ENCODE measurements at places on chromosomes 3 and 15.

DNA sequence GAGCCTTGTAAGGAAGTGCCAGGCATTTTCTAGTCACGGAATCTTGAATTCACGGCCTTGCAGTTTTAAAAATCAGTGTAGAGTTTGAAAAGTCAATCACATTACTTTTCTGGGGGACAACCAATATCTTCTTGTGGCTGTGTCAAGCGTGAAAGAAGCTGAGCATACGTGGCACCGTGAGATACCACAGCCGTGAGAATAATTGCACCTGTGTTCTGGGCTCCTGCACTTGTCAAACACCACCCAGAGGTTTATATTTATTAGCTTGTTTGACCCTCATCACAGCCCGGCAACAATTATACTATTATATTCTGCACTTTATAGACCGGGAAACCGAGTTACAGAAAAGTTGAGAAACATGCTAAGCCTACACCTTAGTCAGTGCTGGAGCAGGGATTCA, 45.2 kb downstream of the ARRDC4 start:
- no peak for DNase-seq

DNA sequence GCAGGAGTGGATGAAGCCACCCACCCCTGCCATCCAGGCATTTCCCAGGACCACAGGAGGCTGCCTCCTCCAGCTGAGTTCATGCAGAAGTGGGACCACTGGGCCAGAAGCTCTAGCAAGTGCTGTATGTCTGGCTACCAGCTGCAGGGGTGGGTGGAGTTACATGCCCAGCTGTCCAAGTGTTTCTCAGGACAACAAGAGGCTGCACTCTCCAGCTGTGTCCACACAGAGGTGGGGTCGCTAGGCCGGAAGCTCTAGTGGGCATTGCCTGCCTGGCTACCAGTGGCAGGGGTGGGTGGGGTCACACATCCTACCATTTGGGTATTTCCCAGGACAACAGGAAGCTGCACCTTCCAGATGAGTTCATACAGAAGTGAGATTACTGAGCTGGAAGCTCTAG, 234.0 kb upstream of the PPP2R3A start:
- DNase-seq: no peak

DNA sequence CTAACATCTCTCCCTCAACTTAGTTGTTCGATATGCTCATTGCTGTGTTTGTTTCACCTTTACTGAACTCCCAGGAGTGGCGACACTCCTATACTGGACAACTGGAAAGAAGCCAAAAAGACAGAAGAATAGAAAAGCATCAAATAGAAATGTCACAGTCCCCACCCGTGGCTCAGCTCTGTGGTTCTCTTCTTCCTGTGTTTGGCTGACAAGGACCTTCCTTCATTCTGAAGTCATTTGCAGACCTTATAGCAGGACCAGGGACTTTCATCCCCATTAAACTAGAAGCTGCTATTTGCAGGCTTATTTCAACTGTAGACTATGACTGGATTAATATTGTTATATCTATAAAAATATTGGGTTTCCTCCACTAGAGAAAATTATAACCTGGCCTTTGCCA, 125.9 kb downstream of the NECTIN3 start:
- no peak for DNase-seq

GRCh38 chr3:16768956-16769355, 115.8 kb upstream of the PLCL2 start:
- no peak for DNase-seq

GRCh38 chr15:92848464-92848851, 51.7 kb upstream of the CHD2 start:
- no peak for DNase-seq

- DNase-seq: no peak
Measured at GRCh38 chr3:31581660-31582059, 48.9 kb downstream of the STT3B start.

- DNase-seq: no peak
Measured at GRCh38 chr3:113103588-113103987, 107.8 kb upstream of the BOC start.

DNA sequence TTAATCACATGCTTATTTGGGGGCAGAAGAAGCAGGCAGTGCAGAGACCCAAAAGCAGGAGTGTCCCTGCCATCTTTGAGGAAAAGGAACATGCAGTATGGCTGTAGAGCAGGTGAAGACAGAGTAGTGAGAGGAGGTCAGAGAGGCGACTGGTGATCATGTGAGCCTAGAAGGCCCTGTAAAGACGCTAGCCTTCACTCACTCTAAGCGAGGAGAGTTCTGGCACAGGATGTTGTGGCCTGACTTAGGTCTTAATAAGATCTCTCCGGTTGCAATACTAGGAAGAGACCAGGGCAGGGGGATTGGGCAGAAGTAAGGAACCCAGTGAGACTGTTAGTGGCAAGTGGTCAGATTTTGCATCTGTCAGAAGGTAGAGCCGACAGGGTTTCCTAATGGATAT, 114.5 kb upstream of the ZBED2 start:
- DNase-seq: no peak

GRCh38 chr3:52237657-52238172, 1.2 kb downstream of the TWF2 start:
- DNase-seq: no peak

DNA sequence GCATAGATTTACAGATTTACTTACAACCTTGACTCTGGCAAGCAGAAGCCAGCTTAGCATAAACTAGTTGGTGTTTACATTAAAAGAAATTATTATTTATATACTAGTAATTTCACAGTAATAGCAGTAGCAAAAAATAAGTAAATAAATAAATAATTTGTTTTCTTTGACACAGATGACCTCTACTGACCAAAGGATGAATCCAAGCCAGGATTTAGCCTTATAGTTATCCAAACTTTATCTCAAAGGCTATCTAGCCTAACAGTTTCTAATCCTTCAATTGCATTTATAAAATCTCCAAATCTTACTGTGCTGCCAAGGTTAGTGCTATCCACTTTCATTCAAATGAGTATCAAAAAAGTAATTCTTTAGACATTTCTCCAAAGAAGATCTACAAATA, 64.3 kb downstream of the FRMD5 start:
- no peak for DNase-seq

GRCh38 chr3:35633332-35634124, 5.8 kb upstream of the ARPP21 start:
- no peak for DNase-seq

- DNase-seq: no peak
Measured at GRCh38 chr3:46730819-46731218, 13.2 kb upstream of the PRSS50 start.

DNA sequence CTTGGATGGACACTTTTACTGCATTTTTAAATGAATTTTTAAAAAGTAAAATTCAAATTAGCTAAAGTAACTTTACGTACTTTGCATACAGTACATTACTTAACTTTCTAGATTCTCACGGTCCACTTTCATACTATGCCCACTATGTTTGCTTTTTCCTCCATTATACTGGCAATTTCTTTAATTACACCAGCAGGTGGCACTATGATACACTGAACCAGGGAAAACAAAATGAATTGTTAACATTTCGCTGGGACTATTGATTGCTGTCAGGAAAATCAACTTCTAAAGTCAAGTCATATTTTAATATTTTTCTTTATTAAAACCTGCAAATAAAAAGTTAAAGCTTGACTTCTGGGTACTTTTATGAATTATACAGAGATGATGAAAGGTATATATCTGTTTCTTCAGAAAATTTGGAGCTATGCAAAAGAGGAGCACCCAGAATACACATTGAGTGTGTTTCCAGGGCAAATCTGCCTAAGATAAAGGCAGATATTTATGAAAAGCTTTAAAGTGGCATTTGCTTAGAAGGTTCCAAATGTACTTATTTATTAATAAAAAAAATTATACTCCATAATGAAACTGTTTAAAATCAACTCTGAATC, 21.8 kb upstream of the POU1F1 start:
- DNase-seq: peak; percentile 34

DNA sequence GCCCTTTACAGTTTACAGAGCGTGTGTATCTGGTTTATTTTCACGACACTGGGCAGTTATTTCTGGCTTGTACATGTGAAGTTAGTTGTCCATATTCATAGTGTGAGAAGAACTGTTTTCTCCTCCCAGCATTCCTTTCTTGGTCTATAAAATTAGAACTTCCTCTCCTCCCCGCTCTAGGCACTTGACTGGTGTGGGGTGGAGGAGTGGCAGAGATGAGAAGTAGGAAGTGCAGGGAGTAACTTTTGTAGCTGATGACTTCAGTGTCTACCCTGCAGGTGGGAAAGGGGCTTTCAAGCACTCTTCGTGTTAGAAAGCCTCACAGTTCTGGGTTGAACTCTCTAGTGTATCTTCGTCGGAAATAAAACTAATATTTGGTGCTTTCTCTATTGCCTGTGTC, 13.4 kb downstream of the APOD start:
- no peak for DNase-seq

DNA sequence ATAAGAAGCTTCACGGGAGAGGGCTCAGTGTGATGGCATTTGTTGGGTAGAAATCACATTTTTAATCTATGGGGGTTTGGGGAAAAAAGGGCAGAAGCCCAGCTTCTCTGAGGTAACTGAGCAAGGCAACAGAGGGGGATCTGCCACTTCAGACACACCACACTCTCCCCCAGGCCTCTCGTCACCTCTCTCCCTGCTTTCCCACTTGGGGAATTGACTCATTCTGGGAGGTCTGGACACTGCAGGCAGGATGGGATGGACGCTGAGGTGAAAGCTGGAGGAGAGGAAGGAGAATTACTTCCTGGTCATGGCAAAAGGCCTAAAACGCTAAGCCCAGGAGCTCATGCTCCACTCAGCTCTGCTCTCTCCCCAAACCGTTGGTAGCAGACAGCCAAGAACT, 33.2 kb downstream of the MYO5C start:
- no peak for DNase-seq

DNA sequence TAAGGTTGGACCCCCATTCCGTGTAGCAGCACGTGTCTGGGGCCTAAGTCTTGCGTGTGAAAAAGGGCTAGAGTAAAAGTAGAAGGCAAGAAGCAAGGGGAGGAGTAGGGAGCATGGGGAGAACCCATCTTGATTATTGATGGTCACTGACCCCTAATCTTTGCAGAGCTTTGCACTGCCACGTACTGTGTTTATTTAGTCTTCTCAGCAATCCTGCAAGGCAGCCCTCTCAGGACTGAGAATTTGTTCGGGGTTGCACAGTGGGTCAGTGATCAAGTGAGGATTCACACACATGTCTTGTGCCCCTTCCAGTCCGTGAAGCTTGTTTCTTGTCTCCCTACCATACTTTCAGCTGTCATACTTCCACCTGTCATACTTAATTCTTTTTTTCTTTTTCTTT, 7.2 kb downstream of the SEMA4B start:
- DNase-seq: no peak

GRCh38 chr15:70289191-70289955, 191.7 kb upstream of the TLE3 start:
- DNase-seq: no peak

DNA sequence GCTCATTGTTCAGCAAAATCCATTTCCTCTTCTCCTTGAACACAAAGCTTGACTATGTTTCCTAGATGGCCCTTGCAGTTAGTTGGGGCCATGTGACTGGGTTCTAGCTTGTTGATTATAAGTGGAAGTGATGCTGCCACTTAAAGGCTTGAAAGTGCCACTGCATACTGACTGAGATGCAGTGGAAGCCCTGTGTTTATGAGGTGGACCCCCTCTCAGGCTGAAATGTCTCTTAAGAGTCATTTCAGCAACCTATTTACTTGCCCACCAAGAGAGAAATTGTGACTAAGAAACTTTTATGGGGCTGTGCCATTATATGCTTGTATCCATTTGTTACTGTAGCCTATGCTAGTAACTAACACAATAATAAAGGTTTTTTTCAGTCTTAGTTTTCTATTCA, 8.4 kb upstream of the ANP32A start:
- peak; percentile 53 for DNase-seq

DNA sequence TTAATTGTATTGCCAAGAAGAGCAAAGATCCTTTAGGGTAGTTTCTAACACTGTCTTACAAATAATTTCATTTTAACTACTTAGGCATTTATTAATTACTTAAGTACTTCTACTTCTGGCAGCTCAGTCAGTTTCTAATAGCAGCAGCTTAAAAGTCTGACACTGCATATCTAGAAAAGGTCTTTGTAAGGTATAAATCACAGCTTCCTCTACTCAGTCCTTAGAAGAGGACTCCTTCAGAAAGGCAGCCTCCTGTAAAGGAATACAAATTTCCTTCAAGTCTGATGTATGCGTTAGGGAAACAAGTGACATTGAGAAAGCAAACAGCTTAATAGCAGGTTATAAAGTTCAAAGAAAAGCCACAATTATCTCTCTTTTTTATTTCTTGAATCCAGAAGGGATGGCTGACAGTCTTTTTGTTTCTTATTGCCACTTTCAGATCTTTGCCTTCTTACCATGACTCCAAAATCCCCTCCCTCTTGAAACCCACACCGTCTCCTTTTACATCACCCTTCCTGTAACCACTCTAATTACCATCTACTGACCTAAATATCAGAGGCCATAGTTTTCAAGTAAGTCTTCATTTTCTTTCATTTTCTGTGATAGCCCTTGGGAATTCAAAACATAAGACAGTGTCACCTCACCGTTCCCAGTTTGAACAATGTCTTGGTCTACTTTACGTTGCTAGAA, 109.5 kb downstream of the CGGBP1 start:
- no peak for DNase-seq

- peak; percentile 50 for DNase-seq
Measured at GRCh38 chr15:49145651-49146609, 9.5 kb downstream of the COPS2 start.

DNA sequence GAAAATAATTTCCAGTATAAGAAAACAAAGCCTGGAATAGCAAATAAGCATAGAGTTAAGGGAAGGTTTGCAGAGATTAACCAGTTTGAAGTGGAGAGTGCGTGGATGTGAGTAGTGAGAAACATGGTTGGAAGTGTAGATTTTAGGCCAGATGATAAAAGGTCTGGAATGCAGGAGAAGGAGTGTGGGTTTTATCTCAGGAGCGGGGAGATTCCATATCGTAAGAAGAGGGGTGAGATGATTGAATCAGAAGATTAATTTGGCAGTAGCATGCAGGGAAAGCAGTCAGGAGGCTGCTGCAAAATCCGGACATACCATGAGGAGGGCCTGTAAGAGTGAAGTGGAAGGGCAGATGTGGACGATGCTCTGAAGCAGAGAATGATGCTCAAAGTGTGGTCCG, 13.7 kb downstream of the PPARG start:
- DNase-seq: no peak

GRCh38 chr3:14047841-14048240, 76.8 kb downstream of the CHCHD4 start:
- no peak for DNase-seq

GRCh38 chr3:16937326-16937845, 52.6 kb downstream of the PLCL2 start:
- no peak for DNase-seq

All from CD4-positive, alpha-beta T cell treated with Interleukin-12 subunit alpha and Interleukin-12 subunit beta, for 1 hour (primary cell).